ENCODE measurements at places on chromosomes 11 and 22. TPM values are rescaled to one million over a fixed set of nuclear protein-coding genes. Genes with fewer than 3 reads are reported as not detected.

- no peak for DNase-seq
- H3K36me3 ChIP-seq = no peaks in the 10 kb centered on the region
- H3K4me1 ChIP-seq = peaks cover 17% of the 10 kb centered on the region
- H3K27ac ChIP-seq = no peak overlapping the region
- peaks cover 52% of the 10 kb centered on the region for H3K27me3 ChIP-seq
Observed at GRCh38 chr11:2538951-2539350, 94.1 kb downstream of the KCNQ1 start.

DNA sequence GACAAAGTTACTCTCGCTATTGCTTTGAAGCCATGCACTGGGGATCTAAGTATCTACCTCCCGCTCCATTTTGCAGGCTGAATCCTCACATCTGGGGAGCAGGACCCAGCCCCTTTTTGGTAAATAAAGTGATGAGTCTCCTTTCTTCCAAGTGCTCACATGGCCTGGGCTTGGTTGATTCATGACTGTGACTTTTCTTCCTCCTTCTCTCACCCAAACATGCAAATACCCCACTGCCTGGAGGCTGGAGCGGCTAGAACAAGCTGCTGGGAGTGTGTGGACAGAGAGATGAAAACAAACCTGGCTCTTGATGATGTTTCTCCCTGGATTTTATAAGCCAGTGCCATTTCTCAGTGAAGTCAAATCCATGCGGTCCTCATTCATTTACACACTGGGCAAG is 72.7 kb downstream of the TRIM29 start:
- peaks cover 37% of the 10 kb centered on the region for H3K4me1 ChIP-seq
- no peaks in the 10 kb centered on the region for H3K27me3 ChIP-seq
- H3K27ac ChIP-seq = no peak overlapping the region
- no peaks in the 10 kb centered on the region for H3K36me3 ChIP-seq
- DNase-seq = no peak

GRCh38 chr11:99098258-99098657 is 77.5 kb downstream of the CNTN5 start:
- no peaks in the 10 kb centered on the region for H3K27me3 ChIP-seq
- H3K27ac ChIP-seq = no peak overlapping the region
- DNase-seq = no peak
- no peak overlapping the region for H3K4me3 ChIP-seq
- H3K4me1 ChIP-seq = no peaks in the 10 kb centered on the region

GRCh38 chr11:10158461-10158860 is 135.6 kb downstream of the SBF2 start:
- no peaks in the 10 kb centered on the region for H3K36me3 ChIP-seq
- H3K4me1 ChIP-seq = no peaks in the 10 kb centered on the region
- H3K27me3 ChIP-seq = no peaks in the 10 kb centered on the region

GRCh38 chr11:8106679-8107078 is 25.7 kb downstream of the TUB start:
- H3K27ac ChIP-seq = no peak overlapping the region
- H3K27me3 ChIP-seq = no peaks in the 10 kb centered on the region
- no peak for DNase-seq
- H3K4me3 ChIP-seq = no peak overlapping the region
- no peaks in the 10 kb centered on the region for H3K36me3 ChIP-seq
- H3K4me1 ChIP-seq = no peaks in the 10 kb centered on the region

GRCh38 chr22:46969961-46970360 is 207.5 kb downstream of the TBC1D22A start:
- no peak overlapping the region for H3K4me3 ChIP-seq
- no peak overlapping the region for H3K27ac ChIP-seq
- H3K27me3 ChIP-seq = no peaks in the 10 kb centered on the region
- peaks cover 11% of the 10 kb centered on the region for H3K4me1 ChIP-seq

SLC37A2 gene
- 3.3 TPM for total RNA-seq

- H3K27ac ChIP-seq = no peak overlapping the region
- no peak overlapping the region for H3K4me3 ChIP-seq
- no peaks in the 10 kb centered on the region for H3K27me3 ChIP-seq
- peaks cover 13% of the 10 kb centered on the region for H3K4me1 ChIP-seq
- DNase-seq = peak; percentile 17
- H3K36me3 ChIP-seq = peaks cover 5% of the 10 kb centered on the region
Observed at GRCh38 chr11:46991391-46991790, 54.8 kb downstream of the CSTPP1 start.

Measured in neural progenitor cell (in vitro differentiated cells).